Activated CD4-positive, alpha-beta T cell treated with anti-CD3 and anti-CD28 coated beads, Interleukin-2, amount 10 ng/mL, durations not matched to agents 7 days and 5 days (primary cell): ENCODE measurements at places on chromosomes 3 and 15.

DNA sequence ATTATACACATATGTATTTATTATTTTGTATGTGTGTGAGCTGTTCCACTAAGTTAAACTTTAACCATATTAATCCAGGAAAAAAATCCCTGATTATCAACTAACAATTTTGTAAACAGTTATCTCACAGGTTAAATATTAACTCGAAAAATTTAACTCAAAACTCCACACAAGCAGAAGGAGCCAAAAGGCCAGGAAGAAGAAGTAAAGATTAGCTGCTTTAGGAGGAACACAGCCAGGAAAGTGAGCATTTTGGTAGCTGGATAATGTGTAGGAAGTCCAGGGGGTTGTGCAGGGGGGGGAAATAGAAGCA lies 425.0 kb downstream of the TIGIT start:
- DNase-seq = no peak

- peak; percentile 56 for DNase-seq
Measured at GRCh38 chr3:52721002-52721729, 15.3 kb downstream of the SPCS1 start.

- DNase-seq = no peak
Measured at GRCh38 chr3:127196466-127197299, 3.8 kb downstream of the PRR23E start.

DNA sequence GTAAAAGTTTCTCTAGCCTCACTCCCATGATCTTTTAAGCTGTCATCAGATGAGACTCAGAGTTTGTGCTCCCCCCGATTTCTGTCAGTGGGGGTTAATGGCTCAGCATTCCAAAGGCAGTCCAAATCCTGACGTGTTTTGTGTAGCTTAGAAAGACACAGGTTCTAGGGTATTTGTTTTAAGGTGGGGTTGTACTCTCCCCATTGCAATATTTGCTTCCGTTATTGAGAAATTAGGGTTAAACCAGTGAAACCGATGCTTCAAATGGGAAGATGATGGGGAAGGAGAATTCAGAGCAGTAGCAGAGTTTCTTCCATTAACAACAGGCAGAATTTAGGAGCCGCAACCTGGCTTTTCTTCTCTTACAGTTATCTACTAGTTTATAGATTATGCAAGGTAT lies 3.4 kb downstream of the PIGB start:
- DNase-seq = no peak

DNA sequence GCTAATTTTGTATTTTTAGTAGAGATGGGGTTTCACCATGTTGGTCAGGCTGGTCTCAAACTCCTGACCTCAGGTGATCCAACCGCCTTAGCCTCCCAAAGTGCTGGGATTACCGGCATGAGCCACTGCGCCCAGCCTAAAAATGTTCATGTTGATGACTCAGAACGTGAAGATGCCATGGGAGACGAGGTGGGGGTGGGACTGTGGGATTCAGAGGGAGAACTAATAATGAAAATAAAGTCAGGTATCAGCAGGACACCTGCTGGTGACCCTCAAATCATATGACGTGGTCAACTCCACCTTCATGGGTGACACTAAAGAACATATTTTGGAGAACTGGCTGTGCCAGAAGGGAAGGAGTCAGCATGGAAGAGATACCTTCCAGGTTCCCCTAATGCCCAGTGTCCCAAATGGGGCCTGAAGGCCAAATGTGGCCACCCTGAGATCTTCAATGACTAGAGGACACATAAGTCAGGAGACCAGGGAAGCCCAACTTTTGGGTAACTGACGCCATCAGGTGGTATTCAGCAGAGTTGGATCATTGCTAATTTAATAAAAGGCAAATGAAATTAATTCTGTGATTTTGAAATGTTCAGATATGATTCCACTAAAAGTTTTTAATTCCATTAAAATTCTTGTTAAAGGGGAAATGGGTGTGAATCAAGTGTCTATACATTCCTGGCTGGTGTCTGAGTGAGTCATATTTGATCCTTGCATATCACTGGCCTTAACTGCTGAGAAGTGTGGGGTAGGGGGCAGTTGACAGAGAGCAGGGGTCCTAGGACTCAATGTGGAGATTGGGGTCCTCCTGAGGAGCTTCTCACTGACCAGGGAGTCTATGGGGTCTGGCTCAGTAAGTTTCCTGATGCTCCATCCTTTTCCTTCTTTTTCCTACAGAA lies 88.6 kb upstream of the GSK3B start:
- DNase-seq = peak; percentile 21
